ENCODE measurements at places on chromosomes 2 and 18. TPM values are rescaled to one million over a fixed set of nuclear protein-coding genes. Genes with fewer than 3 reads are reported as not detected.

PNO1 gene
- 59.7 TPM for total RNA-seq

SRD5A2 gene
- total RNA-seq, result 0.06 TPM

IL1R1 gene
- 35.7 TPM for total RNA-seq

LTBP1 gene
- total RNA-seq, result 41.7 TPM

RAD51AP2 gene
- total RNA-seq, result not detected

CRYBA2 gene
- total RNA-seq, result not detected

KCNG2 gene
- total RNA-seq, result 0.07 TPM

FHL2 gene
- total RNA-seq, result 59.1 TPM

GALNT14 gene
- total RNA-seq, result 44.6 TPM

TNS1 gene
- total RNA-seq, result 17.5 TPM

CLEC4F gene
- total RNA-seq, result not detected

RFTN2 gene
- total RNA-seq, result not detected

MAP3K19 gene
- total RNA-seq, result not detected

FAM237A gene
- total RNA-seq, result not detected

CD207 gene
- total RNA-seq, result not detected

SLC9A2 gene
- total RNA-seq, result 3.0 TPM

PAIP2B gene
- 0.31 TPM for total RNA-seq

LCT gene
- 0.05 TPM for total RNA-seq

TMEM37 gene
- total RNA-seq, result 1.5 TPM

SPDYA gene
- total RNA-seq, result 0.20 TPM

CABYR gene
- 18.9 TPM for total RNA-seq

MAB21L4 gene
- 0.22 TPM for total RNA-seq

SP5 gene
- not detected for total RNA-seq

CXCR4 gene
- 0.56 TPM for total RNA-seq

BUB1 gene
- total RNA-seq, result 49.0 TPM

SCYGR5 gene
- total RNA-seq, result not detected

DCDC2C gene
- total RNA-seq, result not detected

PLGLB1 gene
- total RNA-seq, result 0.53 TPM

C2orf15 gene
- 0.46 TPM for total RNA-seq

TMEFF2 gene
- 0.40 TPM for total RNA-seq

SERPINB11 gene
- not detected for total RNA-seq

TMEM169 gene
- 0.38 TPM for total RNA-seq

Measured in A549 treated with Hydrocortisone at 1 μM for 4 hours (cell line).